ENCODE measurements at places on chromosomes 11 and 22.

DNA sequence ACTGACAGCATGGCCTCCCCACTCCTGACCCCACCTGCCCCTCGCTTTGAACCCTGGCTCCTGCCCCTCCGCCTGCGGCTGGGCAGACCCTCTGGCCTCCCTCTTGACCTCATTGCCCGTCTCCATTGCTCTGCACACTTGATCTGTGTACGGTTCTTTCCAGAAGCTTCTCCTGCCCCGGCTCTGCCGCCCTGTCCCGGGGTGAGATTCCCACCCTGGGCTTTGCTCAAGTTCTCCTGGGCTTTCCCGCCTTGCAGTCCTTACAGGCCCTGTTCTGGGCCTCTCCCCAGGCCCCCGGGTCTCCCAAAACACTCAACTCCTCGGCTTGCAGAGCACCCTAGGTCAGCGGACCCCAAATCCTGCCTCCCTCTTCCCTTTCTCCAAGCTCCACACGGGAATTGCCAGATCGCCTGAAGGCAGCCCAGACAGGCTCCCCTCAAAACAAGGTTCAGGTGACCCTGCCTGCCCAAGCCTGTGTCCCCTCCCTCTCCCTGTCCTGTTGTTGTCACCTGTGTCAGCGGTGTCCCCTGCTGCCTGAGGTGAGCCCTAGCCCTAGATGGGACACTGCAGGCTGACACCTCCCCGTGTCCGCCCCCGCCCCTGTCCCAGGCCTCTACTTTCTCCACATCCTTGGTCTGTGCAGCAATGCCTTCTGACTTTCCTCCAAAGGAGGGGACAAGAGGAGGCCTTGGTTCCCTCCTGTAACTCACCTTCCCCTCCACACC lies 1.5 kb downstream of the GAL start:
- DNase-seq: no peak

DNA sequence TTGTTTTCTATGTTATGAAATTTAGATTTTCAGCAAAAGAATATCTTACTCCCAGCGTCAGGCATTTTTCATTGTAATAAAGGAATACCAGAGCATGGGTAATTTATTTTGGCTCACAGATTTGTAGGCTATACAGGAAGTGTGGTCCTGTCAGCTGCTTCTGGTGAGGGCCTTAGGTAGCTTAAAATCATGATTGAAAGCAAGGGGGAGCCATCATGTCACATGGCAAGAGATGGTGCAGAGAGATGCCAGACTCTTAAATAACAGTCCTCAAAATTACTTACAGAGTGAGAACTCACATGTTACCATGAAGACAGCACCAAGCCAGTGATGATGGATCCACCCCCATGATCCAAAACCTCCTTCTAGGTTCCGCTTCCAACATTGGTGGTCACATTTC lies 825.0 kb upstream of the CHORDC1 start:
- no peak for DNase-seq

DNA sequence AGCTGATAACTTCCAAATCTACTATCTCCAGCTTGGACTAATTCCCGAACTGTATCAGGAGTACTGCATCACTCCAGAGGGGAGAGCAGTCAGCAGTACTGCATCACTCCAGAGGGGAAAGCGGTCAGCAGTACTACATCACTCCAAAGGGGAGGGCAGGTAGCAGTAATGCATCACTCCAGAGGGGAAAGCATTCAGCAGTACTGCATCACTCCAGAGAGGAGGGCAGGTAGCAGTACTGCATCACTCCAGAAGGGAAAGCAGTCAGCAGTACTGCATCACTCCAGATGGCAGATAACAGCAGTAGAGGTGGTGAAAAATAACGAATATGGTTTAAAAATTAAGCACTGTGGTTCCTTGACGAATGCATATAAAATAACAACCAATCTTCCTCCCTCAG lies 8.4 kb downstream of the CWC15 start:
- DNase-seq: no peak

DNA sequence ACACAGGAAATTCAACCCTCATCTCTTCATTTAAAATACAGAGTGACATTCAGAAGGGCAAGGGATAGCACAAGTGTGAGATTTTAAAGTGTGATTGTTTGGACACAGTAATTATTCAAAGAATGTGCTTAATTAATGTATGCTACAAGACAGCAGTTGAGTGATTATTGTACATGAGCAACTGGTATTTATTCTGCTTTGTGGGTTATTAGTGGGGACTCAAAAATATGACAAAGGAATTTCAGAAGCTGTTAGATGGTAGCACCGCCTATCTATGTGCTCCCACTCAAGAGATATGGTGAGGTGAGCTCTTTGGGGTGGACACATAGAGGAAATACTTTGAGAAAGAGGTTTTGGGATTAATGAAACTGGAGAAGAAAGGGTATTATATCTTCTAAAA lies 5.8 kb upstream of the HBD start:
- no peak for DNase-seq

- no peak for DNase-seq
Observed at GRCh38 chr11:69343401-69344321, 49.7 kb downstream of the MYEOV start.

GRCh38 chr11:47906066-47906465 lies 57.9 kb upstream of the NUP160 start:
- DNase-seq: peak; percentile 37

- no peak for DNase-seq
Observed at GRCh38 chr11:63883791-63884190, 33.2 kb downstream of the RCOR2 start.

- DNase-seq: no peak
Observed at GRCh38 chr11:123241874-123242543, 47.0 kb upstream of the CLMP start.

- no peak for DNase-seq
Observed at GRCh38 chr22:30829901-30830550, 135.4 kb downstream of the OSBP2 start.

- no peak for DNase-seq
Observed at GRCh38 chr11:78532991-78533390, 41.7 kb downstream of the NARS2 start.

DNA sequence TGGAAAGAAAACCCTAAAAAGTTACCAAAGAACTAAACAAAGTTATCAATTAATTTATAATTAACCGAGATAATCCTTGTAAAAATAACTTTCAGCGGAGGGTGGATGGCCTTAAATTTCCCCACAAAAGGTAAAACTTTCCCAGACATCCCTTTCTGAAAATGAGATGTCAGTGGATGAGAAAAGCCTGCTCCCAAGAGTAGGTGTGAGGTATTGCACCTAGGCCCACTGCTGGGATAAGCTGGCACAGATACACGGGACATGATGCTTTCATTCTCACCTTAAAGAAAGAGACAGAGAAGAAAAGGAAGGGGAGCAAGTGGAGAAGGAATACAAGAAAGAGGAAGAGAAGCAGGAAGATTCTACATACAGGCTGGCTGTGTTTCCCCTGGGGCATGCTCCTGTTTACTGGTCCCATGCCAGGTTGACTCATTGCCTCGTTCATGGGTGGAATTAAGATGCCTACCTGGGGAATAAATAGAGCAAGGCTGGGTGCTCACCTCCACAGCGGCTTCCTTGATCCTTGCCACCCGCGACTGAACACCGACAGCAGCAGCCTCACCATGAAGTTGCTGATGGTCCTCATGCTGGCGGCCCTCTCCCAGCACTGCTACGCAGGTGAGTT lies at the start of gene SCGB2A2:
Gene SCGB2A2 (plus strand): TSS at position 505 of the 625 bp plus-strand sequence. CDS start 59 bp downstream, at position 564.
- no peak for DNase-seq

DNA sequence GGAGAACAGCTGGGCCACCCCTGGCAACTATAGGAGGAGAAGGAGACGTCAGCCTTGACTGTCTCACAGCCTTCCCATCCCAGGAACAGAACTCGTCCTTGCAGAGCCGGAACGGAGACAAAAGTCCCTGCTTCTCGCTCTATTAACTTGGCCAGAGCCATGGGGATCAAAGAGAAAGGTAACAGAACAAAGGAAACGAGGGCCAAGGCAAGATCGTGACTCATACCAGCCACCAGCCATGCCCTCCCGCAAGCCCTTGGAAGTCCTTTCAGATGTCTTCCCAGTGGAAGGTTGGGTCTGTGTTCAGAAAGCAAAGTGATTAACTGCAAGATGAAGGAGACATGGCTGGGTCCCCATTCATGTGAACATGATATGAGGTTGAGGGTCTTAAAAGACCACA lies 64.7 kb downstream of the PDE2A start:
- no peak for DNase-seq
